ENCODE measurements at places on chromosomes 12 and 14.

GRCh38 chr14:58752289-58752688 is 114.5 kb downstream of the DACT1 start:
- DNase-seq: no peak

GRCh38 chr12:116466536-116466935 is 92.6 kb upstream of the MAP1LC3B2 start:
- no peak for DNase-seq

DNA sequence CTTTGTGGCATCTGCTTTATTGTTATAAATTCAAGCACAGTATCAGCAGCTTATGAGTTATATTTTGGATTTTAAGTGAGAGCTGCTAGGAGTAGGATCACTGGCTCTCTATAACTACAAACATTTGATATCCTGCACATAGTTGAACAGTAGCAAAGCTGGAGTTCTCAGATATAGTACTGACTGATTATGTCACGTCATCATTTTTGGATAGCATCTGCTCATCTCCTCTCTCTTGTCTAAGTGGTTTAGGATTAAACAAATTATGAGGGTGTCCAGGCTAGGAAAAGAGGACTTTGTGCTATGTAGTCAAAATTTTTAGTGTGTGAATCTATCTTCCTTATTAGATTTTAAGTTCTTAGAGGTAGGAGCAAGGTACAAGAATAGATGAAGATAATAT is 18.4 kb downstream of the PPP4R4 start:
- no peak for DNase-seq

DNA sequence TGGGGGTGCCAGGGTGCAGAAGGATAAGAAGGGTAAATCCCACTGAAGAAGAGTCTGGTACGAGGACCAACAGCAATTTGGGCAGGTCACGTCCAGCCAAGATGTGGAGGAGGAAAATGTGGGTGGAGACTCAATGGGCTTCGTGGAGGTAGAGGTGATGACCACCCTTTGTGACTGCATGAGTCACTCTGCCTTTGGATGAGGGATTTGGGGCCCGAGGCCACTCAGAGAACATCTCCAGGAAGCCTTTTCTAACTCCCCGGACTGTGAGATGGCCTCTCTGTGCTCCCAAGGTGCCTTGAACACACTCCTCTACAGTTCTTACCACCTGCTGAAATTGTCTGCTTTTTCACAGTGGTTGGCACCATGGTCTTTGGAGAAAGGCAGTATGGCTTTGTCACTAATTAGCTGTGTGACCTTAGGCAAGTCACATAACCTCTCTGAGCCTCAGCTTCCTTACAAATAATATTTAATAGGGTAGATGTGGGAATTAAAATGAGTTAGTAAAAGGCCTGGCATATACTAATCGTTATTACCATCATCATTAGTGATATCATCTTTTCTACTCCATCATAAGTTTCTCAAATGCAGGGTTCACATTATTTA is 67.0 kb upstream of the ARHGAP5 start:
- no peak for DNase-seq

Measured in SW 1271 (cell line).